Astrocyte (in vitro differentiated cells and primary cell): ENCODE measurements at places on chromosomes 5 and 9.

GRCh38 chr5:52685566-52685965 lies 102.2 kb upstream of the ITGA1 start:
- H3K4me3 ChIP-seq: no peak overlapping the region
- no peak overlapping the region for H3K27ac ChIP-seq
- H3K36me3 ChIP-seq: no peaks in the 10 kb centered on the region
- no peaks in the 10 kb centered on the region for H3K27me3 ChIP-seq
- no peaks in the 10 kb centered on the region for H3K4me1 ChIP-seq

- no peak for DNase-seq
- no peaks in the 10 kb centered on the region for H3K36me3 ChIP-seq
- H3K4me3 ChIP-seq: no peak overlapping the region
- H3K27me3 ChIP-seq: no peaks in the 10 kb centered on the region
- no peaks in the 10 kb centered on the region for H3K4me1 ChIP-seq
These were observed 473.1 kb downstream of the DIRAS2 start for GRCh38 chr9:90169490-90169889.

GRCh38 chr9:97237311-97237786 lies 70.1 kb upstream of the CCDC180 start:
- no peaks in the 10 kb centered on the region for H3K27me3 ChIP-seq
- H3K36me3 ChIP-seq: no peaks in the 10 kb centered on the region
- H3K27ac ChIP-seq: no peak overlapping the region
- H3K4me1 ChIP-seq: peaks cover 3% of the 10 kb centered on the region
- DNase-seq: no peak
- H3K4me3 ChIP-seq: peak overlapping the region; percentile 74

DNA sequence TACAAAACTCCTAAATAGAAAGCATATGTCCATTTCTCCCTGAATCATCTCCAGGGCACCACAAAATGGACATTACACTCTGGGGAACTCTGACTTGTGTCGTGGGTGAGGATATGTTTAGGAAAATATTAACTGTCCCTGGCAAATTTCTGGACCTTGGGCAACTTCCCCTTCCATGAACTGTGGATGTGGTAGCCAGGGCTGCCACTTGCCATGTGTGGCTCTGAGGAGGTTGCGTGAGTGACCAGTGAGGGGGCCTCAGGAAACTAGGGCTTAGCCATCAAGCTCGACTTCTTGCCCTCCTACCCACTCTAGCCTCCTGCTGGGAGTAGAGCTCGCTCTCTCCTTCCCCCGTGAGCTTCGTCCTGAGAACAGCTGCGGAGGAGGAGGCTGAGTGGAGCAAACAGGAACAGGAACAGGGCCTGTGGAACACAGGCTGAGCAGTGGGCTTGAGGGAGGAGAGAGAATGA lies 13.8 kb upstream of the STC2 start:
- no peaks in the 10 kb centered on the region for H3K4me1 ChIP-seq
- DNase-seq: no peak
- no peak overlapping the region for H3K4me3 ChIP-seq
- no peak overlapping the region for H3K27ac ChIP-seq
- H3K27me3 ChIP-seq: no peaks in the 10 kb centered on the region
- H3K36me3 ChIP-seq: no peaks in the 10 kb centered on the region

- H3K27me3 ChIP-seq: no peaks in the 10 kb centered on the region
- no peak for DNase-seq
- H3K27ac ChIP-seq: no peak overlapping the region
- no peak overlapping the region for H3K4me3 ChIP-seq
These were observed 268.9 kb upstream of the IRX2 start for GRCh38 chr5:3020426-3020825.

DNA sequence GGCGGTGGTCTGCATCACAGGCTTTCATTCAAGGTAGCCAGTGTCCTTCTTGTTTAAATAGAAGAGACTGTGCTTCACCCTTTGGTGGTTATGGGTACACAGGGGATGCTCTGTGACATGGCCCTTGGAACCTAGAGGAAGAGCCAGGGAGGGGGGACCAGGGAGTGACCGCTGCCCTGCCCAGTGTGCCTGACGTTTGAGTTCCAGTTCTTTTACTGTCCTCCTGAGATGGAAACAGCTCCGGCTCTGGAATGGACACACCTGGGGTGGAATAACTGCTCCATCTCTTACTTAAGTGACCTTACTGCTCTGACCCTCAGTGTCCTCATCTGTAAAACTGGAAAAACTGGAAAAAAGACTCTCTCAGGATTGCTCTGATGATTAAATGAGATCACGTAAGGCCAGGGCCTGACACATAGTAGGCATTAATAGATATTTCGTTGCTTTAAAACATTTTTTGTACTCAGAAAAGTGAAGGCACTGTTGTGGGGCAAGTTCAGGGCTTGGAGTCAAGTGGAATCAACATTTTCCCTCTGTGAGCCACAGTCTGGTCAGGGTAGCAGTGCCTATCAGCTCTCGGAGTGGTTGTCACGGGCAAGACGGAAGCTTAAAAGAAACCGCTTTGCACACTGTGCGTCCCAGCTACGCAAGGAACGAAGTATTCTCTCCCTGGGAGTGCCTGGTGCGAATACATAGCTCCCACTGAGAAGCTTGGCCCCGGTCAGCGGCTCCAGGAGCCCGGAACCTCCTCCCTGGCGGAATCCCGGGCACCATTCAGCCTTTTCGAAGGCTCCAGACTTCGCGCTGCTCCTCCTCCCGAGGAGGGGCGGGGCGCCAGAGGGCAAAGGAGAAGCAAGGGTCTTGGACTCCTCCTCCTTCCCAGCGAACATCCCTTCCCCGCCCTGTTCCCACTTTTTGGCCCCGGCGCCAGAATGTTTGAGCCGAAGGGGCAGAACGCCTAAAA lies 5.8 kb downstream of the POU4F3 start:
- H3K4me3 ChIP-seq: no peak overlapping the region
- DNase-seq: no peak
- peaks cover 5% of the 10 kb centered on the region for H3K4me1 ChIP-seq
- peaks cover 91% of the 10 kb centered on the region for H3K27me3 ChIP-seq
- H3K36me3 ChIP-seq: no peaks in the 10 kb centered on the region

GRCh38 chr5:72380492-72381274 lies 60.5 kb downstream of the PTCD2 start:
- no peak overlapping the region for H3K27ac ChIP-seq
- peaks cover 19% of the 10 kb centered on the region for H3K4me1 ChIP-seq
- no peak for DNase-seq
- H3K27me3 ChIP-seq: no peaks in the 10 kb centered on the region
